ENCODE measurements at places on chromosomes 2 and 18.

DNA sequence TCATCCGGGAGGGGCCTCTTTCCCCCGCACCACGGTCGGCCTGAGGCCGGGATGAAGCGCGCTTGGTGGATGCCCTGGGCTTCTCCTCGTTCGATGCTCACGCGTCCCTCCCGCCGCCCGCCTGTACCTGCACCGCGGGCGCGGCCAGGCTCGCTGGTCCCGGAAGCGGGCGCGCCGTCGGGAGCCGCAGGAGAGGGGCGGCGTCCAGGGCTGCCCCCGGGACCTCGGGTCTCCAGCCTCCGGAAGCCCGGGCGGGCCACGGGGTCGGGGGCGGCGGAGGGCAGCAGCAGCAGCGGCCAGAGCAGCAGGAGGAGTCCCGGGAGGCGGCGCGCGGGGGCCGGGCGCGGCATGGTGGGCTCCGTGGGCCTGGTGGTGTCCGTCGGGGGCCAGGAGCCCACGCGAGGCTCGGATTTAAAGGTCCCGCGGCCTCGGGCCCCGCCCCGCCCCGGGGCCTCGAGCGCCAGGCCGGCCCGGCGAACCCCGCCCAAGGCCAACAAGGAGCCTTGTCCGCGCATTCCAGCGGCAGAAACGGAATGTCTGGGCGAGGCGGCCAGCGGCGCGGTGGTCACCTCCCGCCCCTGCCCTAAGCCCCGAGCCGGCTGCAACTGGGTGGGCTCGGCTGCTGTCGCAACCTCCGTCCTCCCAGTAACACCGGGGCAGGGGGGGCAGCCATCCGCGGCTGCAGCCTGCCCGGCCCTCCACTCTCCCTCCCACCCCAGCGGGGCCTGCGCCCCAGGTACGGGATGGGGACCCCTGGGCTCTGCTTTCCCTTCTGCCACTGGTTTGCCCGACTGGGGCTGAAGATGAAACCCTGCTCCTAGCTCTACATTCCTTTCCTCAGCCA, at the start of gene MATN3:
TSS of gene MATN3 (minus strand) at position 387 of the 844 bp plus-strand sequence. CDS start at position 350, 37 bp downstream.
- no peak for DNase-seq

DNA sequence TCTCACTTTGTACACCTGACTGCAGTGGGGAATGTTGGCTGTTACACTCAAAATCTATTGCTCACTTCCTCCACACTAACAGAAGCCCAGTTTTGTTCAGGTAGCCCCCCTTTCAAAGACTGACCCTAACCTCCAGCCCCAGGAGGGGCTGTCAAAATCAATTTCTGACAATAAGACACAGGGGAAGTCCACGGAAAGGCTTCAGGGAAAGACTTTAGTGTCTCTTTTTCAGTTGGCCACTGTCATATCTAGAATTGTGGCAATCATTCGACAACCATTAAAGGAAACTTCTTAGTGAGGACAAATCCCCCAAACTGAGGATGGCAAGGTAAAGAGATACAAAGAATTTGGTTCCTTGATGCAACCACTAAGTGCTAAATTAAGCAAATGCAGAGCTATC, 59.0 kb downstream of the BARD1 start:
- no peak for DNase-seq

- DNase-seq, result no peak
Observed at GRCh38 chr2:12120281-12121150, 374.1 kb downstream of the LPIN1 start.

DNA sequence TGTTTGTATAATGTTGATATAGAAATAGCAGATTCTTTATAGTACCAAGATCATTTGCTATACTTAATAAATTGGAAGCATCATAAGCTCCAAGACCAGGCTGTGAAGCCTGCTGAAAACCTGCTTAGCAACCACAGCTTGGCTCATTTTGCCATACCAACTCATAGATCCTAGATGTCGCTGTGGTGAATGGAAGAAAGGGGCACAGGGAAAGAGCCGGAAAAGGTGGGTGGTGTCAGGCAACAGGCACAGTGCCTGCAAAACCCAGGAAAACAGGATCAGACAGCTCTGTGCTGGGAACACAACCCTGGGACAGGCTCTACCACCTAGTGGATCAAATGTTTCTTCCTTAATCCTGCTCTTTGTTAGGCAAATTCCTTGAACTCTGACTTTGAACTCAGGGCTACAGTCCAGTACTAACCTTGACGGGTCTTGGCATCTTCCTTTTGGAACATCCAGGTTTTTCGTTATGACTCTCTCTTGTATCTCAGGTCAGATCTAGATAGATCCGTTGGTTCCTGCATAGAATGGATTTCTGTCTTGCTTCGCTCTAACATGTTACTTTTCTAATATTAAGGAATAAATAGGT, 31.6 kb downstream of the TWSG1 start:
- no peak for DNase-seq

GRCh38 chr2:206635015-206635414, 7.3 kb upstream of the FAM237A start:
- DNase-seq, result no peak

DNA sequence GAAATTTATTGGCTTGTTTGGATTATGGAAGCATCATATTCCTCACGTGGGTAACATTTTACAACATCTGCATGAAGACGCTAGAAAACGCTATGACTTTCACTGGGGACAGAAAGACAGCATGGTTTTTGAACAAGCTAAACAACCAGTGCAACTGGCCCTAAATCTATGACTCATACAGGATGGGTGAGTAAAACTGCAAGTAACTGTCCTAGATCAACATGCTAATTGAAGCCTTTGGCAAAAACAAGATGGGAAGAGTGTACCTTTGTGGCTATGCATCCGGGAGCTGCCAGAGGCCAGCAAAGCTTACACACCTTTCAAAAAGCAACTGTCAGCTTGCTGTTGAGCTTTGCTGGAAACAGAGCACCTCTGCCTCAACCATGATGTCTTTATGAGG, 1096.0 kb upstream of the DDX18 start:
- DNase-seq, result no peak

GRCh38 chr2:71277536-71278103, 50.7 kb upstream of the PAIP2B start:
- DNase-seq, result no peak

GRCh38 chr2:74261204-74261864, 62.9 kb downstream of the MTHFD2 start:
- no peak for DNase-seq

DNA sequence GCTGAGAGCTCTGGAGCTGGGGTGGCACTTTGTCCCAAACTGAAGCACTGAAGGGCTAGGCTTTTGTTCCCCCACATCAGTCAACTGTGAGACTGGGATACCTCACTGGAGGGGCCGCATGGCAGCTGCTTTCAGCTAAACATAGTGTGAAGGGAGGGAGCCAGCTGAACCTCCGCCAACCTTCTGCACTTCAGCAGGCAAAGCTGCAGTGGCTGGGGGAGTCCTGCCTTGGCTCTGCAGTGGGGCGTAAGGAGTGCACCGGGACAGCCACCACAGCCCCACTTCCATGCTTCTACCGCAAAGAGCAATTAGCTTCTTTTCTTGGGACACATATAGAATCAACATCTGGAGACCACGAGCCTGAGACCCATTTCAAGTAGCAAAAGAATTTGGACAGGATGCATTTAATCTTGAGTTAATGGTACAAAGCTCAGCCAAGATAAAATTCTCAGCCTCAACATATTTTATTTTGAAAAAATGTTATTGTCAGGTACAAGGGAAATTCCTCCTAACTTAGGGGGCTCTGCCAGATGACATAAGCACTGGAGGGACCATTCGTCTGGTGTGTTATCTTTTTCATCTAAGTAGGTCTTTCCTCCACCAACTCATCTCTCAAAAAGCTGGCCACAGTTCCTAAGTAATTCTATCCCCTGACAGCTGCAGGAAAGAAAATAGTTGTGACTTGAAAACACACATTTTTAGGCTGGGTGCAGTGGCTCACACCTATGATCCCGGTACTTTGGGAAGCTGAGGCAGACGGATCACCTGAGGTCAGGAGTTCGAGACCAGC, 25.6 kb upstream of the MYCN start:
- DNase-seq, result no peak

DNA sequence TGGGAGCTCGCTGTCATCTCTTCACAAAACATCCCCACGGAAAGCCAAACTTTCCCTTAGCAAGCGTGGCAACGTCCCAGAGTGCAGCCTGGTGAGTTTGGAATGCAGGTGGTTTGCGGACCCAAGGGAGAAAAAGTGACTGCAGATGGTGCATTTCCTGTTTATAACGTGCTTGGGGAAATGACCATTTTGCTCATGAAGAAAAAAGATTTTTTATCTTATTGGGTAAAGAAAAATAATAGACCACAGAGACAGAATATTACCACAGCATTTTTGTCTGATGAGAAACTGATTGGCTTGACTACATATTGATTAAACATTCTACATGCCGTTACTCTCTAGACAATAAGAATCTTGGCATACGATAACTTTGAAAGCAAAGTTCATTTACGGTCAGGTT, 136.5 kb downstream of the COPS8 start:
- no peak for DNase-seq

DNA sequence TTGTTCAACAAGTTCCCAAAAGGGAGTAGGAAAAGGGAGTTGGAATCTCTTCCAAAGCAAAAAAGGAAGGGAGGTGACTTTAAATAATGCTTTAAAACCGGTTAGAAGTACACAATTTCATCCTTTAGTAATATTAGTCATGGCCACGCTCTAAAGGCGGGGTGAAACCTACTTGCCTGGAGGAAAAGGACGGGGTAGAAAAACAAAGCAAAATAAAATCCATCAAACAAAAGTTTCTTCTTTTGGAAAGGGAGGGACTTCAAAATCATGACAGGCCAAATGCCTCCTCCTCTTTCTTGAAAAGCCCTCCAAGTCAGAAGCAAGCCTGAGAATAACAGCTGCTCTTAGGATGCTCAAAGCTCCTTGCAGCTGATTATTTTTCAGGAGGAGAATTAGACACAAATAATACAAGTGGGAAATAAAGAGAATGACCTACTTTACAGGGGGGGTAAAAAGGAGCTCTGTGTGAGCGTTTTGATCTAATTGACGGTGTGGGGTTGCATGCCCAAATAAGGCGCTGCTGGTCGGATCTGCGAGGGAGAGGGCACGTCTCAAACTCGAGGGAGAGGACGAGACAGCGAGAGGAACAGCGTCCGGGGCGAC, 1.8 kb upstream of the NPAS2 start:
- no peak for DNase-seq

DNA sequence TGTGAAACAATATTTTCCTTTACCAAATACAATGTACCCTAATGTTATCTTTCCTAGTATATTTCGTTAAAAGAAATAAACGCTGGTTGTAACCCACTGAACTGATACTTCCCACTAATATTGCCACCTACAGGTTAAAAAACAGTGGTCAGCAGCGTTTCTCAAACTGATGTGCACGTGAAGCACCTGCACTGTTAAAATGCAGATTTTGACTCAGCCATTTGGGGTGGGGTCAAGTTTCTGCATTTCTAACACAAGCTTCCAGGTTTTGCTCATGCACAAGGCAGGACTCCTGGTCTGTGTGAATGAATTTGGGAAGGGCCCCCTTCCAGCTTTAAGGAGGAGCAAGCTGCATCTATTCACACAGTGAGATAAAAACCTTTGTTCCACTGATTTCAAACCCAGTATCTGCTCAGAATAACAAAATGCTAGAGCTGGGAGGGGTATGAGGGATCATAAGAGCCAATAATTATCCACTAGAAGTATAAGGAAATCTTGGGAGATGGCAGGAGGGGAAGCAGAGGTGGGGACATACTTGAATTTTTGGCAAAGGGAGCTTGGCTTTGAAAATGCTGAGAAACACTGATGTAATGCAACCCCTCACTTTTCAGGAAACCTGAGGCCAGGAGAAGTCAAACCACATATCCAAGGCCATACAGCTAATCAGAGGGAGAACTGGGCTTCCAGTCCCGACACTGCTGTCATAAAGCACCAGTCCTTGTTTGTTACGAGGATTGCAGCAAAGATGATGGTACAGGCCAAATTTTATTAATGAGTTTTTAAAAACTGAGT, 116.2 kb downstream of the RBMS1 start:
- no peak for DNase-seq

- DNase-seq, result no peak
Observed at GRCh38 chr2:217797165-217797564, 205.6 kb downstream of the TNS1 start.

DNA sequence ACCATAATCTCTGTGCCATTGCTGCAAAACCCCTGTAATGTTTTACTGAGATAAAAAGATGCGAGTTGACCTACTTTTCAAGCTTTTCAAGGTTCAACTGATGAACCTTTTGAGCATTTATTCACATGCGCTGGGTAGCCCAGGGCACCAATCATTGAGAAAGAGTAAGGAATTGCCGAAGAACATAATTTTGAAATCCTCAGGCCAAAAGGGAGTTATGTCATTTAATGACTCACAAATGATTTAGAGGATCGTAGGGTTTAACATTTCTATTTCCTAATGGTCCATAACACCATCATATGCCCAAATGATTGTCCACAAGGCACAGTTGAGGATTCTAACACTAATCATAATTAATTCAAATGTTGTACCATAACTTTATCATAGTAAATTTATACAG, 20.2 kb upstream of the DLX1 start:
- DNase-seq, result no peak

Measured in NCI-H2107 (cell line).